ENCODE measurements at places on chromosomes 2 and 18.

- DNase-seq, result no peak
Observed at GRCh38 chr18:67549946-67550345, 33.4 kb upstream of the DSEL start.

DNA sequence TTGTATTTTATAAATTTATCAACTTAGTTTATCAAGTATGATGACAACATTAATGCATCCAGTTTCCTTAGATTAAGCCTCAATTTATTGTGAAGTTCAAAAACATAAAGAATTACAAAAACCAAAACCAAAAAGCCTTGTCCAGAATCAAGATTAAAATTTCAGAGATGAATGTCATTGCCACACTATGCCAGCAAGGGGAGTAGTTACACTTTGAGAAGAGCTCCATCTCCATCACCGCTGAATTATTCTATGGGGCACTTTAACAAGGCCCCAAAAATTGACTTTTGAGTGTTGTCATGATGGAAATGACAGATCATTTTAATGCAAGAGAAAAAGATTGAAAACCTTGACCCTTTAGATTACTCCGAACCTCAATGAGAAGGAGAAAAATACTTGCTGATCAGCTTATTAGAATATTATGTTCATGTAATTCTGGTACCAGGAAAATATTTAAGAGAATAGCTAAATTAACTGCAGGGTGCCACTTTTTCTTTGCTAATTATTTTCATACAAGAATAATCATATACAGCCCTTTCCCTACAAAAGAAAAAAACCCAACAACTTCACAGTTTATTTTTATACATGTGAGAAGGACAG is 152.5 kb upstream of the AQP4 start:
- peak; percentile 61 for DNase-seq

DNA sequence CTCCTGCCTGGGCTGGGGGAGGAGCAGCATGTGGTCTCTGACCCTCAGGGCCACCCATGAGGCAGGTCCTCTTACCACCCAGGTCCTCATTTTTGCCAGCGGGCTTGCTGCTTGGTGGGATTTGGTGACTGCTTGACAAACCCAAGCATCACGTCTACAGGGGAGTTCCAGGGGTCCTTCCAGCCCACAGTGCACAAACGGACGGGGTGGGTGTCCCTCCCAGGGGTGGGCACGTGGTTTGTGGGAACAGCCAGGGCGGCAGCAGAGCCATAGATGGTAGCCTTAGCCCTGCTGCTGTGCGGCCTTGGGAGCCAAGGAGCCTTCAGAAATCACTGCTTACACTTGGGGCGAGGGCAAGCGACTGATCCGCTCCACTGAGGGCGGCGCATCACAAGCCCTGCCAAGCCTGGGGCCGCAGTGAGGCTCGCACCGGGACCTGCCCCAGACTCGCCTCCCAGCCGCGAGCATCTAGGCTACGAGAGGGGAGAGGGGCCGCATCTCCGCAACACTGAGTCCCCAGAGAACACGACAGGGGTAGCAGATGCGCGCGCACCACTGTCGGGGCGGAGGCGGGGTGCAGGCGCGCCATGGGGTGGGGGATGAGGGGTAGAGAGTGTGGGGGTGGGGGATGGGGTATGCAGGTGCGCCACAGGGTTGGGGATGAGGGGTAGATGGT is 36.9 kb downstream of the SNED1 start:
- DNase-seq, result peak; percentile 19

DNA sequence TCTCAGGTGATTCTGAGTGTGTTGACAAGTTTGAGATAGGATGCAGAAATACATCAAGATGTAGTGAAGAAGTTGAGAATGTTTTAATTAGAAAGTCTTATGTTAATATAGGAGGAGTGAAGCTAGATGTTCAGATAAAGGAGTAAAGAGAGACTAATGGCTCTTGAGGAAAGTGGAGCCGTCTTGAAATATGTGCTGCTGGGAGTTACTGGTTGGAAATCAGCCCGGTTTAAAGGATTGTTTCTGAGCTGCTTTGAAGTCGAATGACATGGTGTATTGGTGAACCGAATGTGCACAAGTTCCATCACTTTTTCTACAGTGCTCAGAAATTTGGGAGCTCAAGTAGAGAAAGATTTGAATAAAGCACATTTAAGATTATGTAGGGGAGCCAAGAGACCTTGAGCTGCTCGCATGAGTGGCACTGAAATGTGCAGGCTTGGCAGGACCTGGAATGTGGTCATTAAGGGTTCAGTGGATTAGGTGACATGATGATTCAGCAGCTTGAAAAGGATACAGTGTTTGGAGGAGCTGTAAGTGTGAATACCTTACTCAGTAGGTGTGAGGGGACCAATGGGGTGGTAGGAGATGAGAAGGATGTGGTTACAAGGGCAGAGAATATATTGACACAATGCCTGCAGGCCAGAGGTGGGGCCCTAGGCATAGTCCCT is 68.6 kb downstream of the CAB39 start:
- no peak for DNase-seq

DNA sequence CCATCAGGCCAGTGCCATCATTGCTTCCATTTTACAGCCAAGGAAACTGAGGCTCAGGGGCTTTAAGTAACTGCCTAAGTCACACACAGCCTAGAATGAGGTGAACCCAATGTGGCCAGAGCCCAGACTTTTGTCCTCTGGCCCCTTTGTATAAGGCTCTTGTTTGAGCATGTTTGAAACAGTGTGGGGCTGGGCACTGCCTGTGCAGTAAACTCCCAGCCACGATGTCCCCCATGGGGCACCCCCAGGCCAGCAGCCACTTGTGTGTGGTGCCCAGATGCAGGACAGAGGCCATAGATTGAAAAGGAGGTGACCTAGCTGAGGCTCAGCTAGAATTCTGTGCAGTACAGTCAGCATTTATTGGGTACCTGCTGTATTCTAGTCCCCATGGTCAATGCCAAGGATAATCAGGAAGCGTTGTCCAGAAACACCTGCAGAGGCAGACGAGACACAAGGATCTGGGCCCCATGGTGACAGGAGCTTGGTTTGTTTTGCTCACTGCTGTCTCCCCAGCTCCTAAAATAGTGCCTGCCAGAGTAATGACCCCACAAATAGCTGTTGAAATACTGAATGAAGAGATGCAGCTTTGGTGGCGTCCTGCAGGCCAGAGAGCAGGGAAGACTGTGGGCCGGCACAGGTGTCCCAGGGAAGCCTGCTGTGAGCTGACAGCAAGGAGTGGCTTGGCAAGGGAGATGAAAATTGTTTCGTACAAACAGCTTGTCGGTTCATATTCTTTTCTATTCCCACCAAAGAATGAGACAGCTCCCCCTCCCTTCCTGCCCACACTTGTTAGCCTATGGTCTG is 160.7 kb downstream of the LDLRAD4 start:
- DNase-seq, result no peak

GRCh38 chr2:150974234-150974633 is 287.4 kb downstream of the RBM43 start:
- DNase-seq, result no peak

- DNase-seq, result no peak
Observed at GRCh38 chr2:64809216-64809615, 155.5 kb upstream of the SERTAD2 start.

GRCh38 chr2:183037553-183038340 is 510 bp downstream of the NCKAP1 start:
- DNase-seq, result peak; percentile 72

- no peak for DNase-seq
Observed at GRCh38 chr18:49514577-49514976, 27.5 kb upstream of the C18orf32 start.

- DNase-seq, result no peak
Observed at GRCh38 chr2:85666435-85667316, 1.3 kb downstream of the SFTPB start.

- DNase-seq, result no peak
Observed at GRCh38 chr2:203155406-203155805, 83.4 kb upstream of the CYP20A1 start.

DNA sequence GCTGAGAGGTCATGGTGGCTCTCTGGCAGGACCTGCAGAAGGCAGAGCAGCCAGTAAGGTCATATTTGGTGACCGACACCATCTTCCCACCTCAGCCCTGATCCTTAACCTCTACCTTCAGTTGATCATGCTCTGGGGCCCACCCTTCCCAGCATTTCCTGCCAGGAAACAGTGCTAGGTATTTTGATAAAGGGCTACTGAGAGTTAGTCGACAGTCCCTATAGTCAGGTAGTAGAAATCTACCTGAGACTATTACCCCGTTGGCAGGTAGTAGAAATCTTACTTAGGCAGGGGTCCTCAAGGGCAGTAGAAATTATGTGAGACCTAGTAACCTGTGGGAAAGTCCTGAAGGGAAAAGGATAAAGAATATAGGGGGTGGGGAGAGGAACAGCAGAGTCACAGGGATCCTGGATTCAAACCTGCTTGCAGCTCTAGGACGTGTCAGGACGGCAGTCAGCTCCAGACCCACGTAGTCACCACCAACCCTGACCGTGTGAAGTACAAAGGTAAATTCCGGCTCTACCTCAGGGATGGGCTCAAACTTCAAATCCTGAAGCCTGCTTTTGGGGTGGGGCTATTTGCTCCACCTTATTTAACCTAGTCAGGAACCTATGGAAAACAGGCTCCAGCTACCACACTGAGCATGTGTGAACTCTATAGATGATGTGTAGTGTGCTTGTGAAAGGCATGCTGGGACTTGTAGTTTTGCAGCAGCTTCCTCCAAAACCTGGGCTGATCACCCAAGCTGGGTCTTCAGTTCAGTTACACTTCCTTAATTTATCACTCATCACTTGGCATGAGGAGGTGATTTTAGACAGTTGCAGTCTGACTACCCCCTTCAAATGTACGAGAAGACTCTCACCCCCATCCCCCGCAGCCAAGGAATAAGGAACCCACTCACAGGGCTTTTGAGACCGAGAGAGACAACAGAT is at the start of gene DQX1:
Gene DQX1, minus strand, starts transcription at position 515 of the 932 bp plus-strand sequence. Its CDS starts 502 bp downstream, at position 13.
- peak; percentile 75 for DNase-seq

DNA sequence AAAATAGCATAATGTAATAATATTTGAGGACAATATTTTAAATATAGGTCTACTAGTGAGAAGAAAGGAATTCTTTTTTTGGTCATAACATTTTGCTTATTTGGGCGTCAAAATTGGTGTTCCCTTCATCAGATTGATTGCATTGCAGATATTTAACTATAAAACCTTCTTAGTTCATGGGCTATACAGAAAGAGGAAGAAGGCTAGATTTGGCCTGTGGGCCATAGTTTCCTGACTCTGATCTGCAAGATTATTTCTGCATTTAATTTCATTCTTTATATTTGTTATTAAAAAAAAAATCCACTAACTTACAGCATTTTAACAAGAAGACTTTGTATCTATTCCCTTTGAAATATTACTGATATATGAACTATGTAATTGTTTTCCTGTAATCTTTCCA is 31.9 kb downstream of the PIKFYVE start:
- no peak for DNase-seq

DNA sequence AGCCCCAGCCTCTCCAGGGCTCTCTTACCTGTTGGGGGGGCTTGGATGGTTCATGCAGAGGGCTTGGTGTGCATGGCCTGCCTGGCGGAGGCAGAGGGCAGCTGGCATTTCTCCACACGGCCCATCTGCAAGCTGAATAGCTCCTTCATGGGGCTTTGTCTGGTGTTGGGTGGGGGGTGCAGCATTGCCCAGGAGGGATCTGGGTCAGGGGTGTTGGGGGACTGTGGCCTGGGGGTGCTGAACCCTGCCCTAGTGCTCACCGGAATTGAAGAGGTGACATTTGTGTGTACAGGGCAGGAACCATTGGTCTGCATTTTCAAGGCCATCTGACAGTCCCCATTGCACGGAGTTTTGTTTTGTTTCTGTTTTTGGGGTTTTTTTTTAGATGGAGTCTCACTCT is 58.8 kb upstream of the HAAO start:
- no peak for DNase-seq

GRCh38 chr2:236749346-236749745 is 179.7 kb downstream of the ACKR3 start:
- no peak for DNase-seq

GRCh38 chr18:13445241-13445897 is 226.8 kb downstream of the LDLRAD4 start:
- DNase-seq, result no peak

- DNase-seq, result peak; percentile 72
Observed at GRCh38 chr2:160970052-160970965, 189.9 kb upstream of the TANK start.

GRCh38 chr2:165044505-165045303 is 89.4 kb upstream of the SLC38A11 start:
- peak; percentile 59 for DNase-seq

DNA sequence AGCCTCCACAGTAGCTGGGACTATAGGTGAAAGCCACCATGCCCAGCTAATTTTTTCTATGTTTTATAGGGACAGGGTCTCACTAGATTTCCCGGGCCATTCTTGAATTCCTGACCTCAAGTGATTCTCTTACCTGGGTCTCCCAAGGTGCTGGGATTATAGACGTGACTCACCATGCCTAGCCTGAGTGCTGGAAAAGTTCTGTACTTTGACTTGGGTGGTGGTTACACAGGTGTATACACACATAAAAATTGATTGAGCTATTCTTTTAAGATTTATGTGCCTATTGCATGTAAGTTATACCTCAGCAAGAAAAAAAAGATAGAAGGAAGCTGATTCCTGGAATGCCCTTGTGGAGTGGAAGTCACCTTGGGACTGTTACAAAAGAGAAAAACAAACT is 34.8 kb upstream of the KCNF1 start:
- no peak for DNase-seq

DNA sequence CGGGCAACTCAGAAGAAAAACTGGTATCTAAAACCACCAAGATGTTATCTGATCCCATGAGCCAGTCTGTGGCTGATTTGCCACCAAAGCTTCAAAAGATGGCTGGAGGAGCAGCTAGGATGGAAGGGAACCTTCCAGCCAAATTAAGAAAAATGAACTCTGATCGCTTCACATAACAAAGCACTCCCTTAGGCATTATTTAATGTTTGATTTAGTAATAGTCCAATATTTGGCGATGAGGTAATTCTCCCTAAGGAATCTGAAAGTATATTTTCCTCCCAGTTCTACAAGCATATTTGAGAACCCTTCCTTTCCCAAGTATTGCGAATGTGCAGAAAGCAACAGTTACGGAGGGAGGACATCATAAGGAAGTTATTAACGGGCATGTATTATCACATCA is 156.6 kb downstream of the KCNJ3 start:
- DNase-seq, result no peak

GRCh38 chr2:117502121-117502520 is 312.4 kb upstream of the DDX18 start:
- DNase-seq, result no peak

GRCh38 chr2:191676790-191677645 is 918 bp upstream of the NABP1 start:
- DNase-seq, result peak; percentile 59

GRCh38 chr2:16931441-16931840 is 265.8 kb upstream of the CYRIA start:
- DNase-seq, result no peak

GRCh38 chr2:99085421-99085820 is 56.1 kb upstream of the C2orf15 start:
- DNase-seq, result peak; percentile 7

GRCh38 chr18:24989760-24990593 is 362.0 kb downstream of the ZNF521 start:
- peak; percentile 87 for DNase-seq

DNA sequence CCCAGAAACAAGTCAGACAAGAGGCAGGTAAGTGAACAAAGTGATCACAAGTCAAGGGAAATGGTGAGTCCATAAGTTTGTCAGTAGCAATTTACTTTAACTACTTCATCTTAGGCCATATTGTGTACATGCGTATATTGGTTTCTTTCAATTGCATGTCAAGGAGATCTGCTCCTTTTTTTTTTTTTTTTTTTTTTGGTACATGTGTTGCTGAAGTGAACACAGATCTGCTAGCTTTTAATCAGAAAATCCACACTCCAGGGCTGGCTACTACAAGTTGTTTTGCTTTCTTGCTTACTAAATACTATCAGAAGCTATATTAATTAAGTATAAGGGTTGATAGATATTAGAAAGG is 985.1 kb downstream of the TSN start:
- no peak for DNase-seq

- peak; percentile 92 for DNase-seq
Observed at GRCh38 chr2:66569321-66569851, 134.5 kb downstream of the MEIS1 start.

GRCh38 chr18:13221869-13222855 is 3.6 kb downstream of the LDLRAD4 start:
- DNase-seq, result no peak
